ENCODE measurements at places on chromosomes 2 and 18. TPM values are rescaled to one million over a fixed set of nuclear protein-coding genes. Genes with fewer than 3 reads are reported as not detected.

DNA sequence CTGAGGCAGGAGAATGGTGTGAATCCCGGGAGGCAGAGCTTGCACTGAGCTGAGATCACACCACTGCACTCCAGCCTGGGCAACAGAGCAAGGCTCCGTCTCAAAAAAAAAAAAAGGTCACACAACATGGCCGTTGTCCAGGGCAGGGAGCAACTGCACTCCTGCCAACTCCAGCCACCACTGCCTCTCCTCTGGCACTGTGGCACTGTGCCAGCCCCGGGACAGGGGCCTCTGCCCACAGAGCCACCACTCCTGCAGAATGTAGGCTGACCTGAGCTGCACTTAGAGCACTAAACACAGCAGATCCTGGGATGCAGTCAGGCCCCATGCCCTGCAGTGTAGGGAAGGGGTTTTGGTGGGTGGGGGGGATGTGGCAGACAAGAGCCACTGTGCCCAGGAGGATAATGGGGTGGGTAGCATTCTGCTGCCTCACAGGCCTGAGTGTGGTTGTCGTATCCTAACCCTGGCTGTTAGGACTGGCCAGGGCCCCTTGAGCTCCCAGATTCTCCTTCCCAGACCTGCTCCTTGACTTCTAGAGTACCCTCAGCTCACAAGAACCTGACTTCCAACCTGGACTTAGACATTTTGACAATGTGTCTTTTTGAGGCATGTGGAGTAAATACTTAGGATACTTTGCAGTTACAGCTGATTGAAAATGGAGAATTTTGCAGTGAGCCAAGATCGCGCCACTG lies 69.4 kb upstream of the SH3RF3 start:
- H3K4me1 ChIP-seq: peaks cover 4% of the 10 kb centered on the region
- H3K27me3 ChIP-seq: no peaks in the 10 kb centered on the region
- no peak overlapping the region for H3K4me3 ChIP-seq
- no peak for DNase-seq

DNA sequence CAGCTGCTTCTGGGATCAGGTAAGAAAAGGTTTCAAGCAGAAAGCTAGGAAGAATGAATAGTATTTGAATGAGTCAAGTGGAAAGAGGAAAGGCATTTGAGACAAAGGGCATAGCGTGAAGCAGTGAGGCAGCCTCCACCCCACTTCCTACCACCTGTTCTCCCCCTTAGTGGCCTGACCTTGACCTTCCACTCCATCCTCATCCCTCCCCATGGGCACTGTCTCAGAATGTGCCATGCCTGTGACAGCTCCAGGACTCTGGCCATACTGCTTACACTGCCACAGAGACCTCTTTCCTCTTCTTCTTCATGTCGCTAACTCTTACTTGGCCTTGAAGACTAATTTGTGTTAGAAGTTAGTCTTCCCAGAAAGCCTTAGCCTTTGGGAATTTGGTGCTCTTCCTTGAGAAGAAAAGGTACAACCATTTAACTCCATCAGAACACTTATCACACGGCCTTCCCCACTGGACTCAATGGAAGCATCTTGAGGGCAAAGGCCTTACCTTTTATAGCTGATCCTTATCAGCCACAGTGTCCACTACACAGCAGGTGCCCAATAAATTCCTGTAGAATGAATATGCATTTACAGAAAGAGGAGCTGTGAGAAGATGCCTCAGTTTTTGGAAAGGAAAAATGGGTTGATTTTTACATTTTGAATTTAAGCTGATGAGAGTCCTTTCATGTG lies 15.2 kb upstream of the NOSTRIN start:
- DNase-seq: no peak
- no peak overlapping the region for H3K27ac ChIP-seq

DNA sequence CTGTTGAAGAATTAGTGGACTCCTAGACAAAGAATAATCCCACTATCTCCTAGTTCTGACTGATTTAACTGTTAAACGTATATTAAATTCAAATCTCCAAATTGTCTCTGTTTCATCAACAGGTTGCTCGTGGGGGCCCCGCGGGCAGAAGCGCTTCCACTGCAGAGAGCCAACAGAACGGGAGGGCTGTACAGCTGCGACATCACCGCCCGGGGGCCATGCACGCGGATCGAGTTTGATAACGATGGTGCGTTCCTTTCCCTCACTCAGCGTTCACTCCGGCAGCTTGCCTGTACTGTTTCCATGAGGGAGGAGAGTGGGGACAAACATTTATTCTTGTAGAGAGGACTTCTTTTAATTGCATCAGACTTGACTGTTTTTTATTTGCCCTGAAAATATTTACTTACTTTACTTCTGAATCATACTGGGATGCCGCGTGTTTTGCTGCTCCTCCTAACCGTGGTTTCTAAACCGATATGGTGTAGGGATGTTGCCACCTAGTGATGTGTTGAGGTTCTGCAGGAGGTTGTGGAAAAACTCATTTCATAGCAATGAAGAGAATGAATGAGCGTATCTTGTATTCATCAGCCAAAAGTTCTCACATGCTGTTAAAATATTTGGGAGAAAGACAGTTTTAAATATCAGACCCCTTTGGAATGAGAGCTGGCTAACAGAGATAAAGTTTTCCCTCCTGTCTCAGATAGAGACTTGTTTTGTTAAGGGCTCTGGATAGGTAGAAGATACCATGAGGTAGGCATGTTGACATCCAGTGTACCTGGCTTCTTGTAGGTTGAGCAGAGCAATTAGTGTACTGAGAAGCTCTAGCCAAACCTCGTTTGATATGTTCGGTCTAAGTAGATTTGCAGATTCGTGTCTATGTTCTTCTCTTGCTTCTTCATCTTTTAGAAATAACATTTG lies 38.3 kb downstream of the ITGA6 start:
- peak; percentile 50 for DNase-seq
- H3K27ac ChIP-seq: peak overlapping the region; percentile 73
- H3K4me1 ChIP-seq: peaks cover 54% of the 10 kb centered on the region
- H3K27me3 ChIP-seq: no peaks in the 10 kb centered on the region
- peaks cover 18% of the 10 kb centered on the region for H3K36me3 ChIP-seq

- H3K4me1 ChIP-seq: peaks cover 77% of the 10 kb centered on the region
- peak overlapping the region; percentile 90 for H3K4me3 ChIP-seq
- no peaks in the 10 kb centered on the region for H3K27me3 ChIP-seq
- no peak for DNase-seq
- H3K36me3 ChIP-seq: peaks cover 3% of the 10 kb centered on the region
These were observed 3.0 kb upstream of the STK17B start for GRCh38 chr2:196174404-196174803.

DNA sequence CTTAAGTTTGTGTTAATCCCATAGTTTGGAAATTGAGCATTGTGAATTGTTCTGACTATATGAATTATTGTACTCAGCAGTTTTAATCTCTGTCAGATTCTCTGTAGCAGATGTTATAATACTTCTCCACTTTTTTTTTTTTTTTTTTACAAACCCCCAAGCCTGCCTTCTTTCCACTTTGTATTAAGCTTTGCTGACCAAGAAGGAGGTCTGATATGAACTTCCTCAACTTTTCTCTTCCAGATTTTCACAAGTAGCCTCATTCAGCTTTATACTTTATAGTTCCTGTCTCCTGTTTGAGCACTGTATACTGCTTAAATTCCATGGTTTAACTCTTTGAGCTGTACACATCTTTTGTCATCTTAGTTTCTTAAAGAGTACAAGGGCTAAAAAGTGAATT lies 105.0 kb downstream of the HAUS1 start:
- H3K27ac ChIP-seq: no peak overlapping the region
- no peak for DNase-seq
- H3K36me3 ChIP-seq: no peaks in the 10 kb centered on the region

- no peak overlapping the region for H3K27ac ChIP-seq
- H3K36me3 ChIP-seq: no peaks in the 10 kb centered on the region
- no peak overlapping the region for H3K4me3 ChIP-seq
These were observed 44.5 kb upstream of the DAPL1 start for GRCh38 chr2:158750458-158751125.

GRCh38 chr2:84194949-84195644 lies 264.0 kb downstream of the SUCLG1 start:
- no peak for DNase-seq
- H3K4me3 ChIP-seq: no peak overlapping the region
- H3K36me3 ChIP-seq: no peaks in the 10 kb centered on the region
- H3K27me3 ChIP-seq: no peaks in the 10 kb centered on the region
- no peak overlapping the region for H3K27ac ChIP-seq
- no peaks in the 10 kb centered on the region for H3K4me1 ChIP-seq

DNA sequence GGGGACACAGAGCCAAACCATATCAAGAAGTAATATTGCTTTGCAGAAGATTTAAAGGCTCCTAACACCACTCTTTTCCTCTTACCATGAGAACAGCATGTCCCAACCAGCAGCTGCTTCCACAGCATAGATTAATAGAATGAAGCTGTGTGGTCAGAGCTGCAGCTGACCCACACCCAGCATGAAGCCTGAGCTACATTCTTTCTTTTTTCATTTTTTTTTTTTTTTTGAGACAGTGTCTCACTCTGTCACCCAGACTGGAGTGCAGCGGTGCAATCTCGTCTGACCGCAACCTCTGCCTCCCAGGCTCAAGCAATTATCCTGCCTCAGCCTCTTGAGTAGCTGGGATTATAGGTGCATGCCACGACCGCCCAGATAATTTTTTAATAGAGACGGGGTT lies 289.8 kb downstream of the RAD51AP2 start:
- H3K4me1 ChIP-seq: no peaks in the 10 kb centered on the region
- no peaks in the 10 kb centered on the region for H3K27me3 ChIP-seq
- DNase-seq: no peak
- no peak overlapping the region for H3K27ac ChIP-seq
- H3K4me3 ChIP-seq: no peak overlapping the region

GRCh38 chr18:23826850-23827620 lies 137.8 kb downstream of the LAMA3 start:
- H3K36me3 ChIP-seq: no peaks in the 10 kb centered on the region
- no peak overlapping the region for H3K4me3 ChIP-seq
- no peak for DNase-seq
- no peaks in the 10 kb centered on the region for H3K27me3 ChIP-seq
- H3K27ac ChIP-seq: no peak overlapping the region

DNA sequence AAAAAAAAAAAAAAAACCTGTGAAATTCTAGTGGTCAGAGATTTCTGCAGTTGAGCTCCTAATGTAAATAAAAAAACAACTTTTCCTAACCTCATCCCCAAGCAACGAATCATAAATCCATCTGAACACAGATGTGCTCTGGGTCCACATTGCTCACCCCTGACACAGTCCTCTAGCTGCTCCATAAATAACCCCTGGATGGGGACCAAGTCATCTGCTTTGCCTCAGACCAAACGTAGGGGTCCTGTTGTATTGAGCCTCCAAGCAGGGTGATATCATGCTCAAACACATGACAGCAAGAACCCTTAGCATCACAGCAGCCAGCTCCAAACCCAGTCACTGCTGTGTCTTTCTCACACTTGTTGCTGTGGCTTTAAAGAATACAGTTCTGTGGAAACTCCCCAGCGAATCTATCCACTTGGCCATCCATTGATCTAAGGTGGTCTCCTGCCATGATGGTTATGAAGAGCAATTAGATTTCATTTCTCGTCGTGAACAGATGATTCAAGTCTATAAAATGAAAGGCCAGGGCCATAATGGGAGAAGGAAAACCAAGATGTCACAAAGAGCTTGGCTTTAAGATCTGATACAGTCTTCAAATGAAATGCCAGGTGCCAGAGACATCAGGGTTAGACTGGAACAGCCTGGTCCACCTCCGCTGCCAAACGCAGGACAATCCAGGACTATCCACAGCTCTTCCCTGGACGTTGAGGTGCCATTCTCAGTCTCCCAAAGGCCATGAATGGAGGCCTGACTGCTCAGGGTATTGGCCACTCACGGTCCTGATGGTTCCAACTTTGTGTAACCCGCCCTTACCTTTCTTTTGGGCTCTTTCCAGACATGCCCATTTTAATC lies 39.0 kb downstream of the TBC1D8 start:
- H3K4me1 ChIP-seq: no peaks in the 10 kb centered on the region
- H3K27me3 ChIP-seq: no peaks in the 10 kb centered on the region
- no peak overlapping the region for H3K4me3 ChIP-seq

DNA sequence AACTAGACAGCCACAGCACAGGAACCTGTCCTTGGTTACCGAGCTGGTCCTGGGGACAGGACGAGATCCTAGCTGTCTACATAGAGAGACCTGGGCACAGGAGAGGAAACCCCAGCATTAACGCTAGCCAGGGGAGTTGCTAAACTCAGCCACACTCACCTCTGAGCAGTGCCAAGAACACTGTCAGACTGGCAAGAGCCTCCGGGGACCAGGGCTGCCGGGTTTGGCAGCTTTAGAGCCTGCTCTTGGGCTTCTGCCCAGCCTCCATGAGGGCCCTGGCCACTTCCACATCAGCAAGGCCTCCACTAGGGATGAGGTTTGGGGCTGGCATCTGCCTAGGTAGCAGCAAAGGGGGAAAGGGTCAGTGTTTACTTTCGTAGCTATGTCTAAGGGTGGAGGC lies 6.7 kb downstream of the TMBIM1 start:
- H3K27me3 ChIP-seq: no peaks in the 10 kb centered on the region
- H3K27ac ChIP-seq: peak overlapping the region; percentile 96
- no peak for DNase-seq
- peaks cover 20% of the 10 kb centered on the region for H3K36me3 ChIP-seq
- peaks cover 74% of the 10 kb centered on the region for H3K4me1 ChIP-seq

DNA sequence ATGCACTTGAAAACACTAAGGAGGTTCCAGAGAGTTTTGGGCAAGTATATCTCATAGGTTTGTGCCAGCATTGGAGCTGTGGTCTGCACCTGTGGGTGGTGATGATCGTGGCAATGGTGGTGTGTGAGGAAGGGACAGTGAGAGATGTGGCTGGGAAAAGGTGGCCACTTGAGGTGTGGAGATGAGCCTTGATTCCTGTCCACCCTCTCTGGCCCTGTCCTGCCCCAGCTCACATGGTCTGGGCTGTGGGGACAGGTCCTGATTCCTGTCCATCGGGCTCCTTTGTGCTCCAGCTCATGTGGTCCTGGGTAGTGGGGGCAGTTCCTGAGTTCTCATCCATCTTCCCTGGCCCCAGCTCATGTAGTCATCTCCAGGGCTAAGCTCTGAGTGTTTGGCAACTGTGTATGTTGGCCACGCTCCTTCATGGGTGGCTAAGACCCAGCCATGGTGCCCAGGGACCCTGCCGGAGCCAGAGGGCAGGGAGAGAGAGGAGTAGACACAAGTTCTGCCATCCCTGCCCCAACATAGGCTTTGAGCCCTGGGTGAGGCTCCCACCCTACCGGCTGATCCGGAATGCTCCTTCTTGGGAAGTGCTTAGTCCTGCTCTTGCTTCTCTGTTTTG lies 294.4 kb upstream of the HDAC4 start:
- H3K4me3 ChIP-seq: no peak overlapping the region
- DNase-seq: no peak
- no peaks in the 10 kb centered on the region for H3K4me1 ChIP-seq
- no peak overlapping the region for H3K27ac ChIP-seq
- no peaks in the 10 kb centered on the region for H3K36me3 ChIP-seq
- H3K27me3 ChIP-seq: no peaks in the 10 kb centered on the region

- DNase-seq: no peak
- no peaks in the 10 kb centered on the region for H3K27me3 ChIP-seq
- no peak overlapping the region for H3K4me3 ChIP-seq
- H3K27ac ChIP-seq: no peak overlapping the region
- H3K36me3 ChIP-seq: peaks cover 2% of the 10 kb centered on the region
These were observed 51.4 kb downstream of the ITGAV start for GRCh38 chr2:186641132-186641806.

GRCh38 chr2:23297112-23297511 lies 87.9 kb upstream of the KLHL29 start:
- H3K4me3 ChIP-seq: no peak overlapping the region
- H3K36me3 ChIP-seq: no peaks in the 10 kb centered on the region
- no peaks in the 10 kb centered on the region for H3K4me1 ChIP-seq
- no peak for DNase-seq
- no peak overlapping the region for H3K27ac ChIP-seq
- H3K27me3 ChIP-seq: no peaks in the 10 kb centered on the region

GRCh38 chr18:75752740-75753263 lies 325.3 kb upstream of the SMIM21 start:
- no peak overlapping the region for H3K27ac ChIP-seq
- H3K4me3 ChIP-seq: no peak overlapping the region
- H3K36me3 ChIP-seq: no peaks in the 10 kb centered on the region

Gene SFTPB
- not detected for total RNA-seq

Gene PPP4R3B
- total RNA-seq: 81.5 TPM

Gene GCKR
- not detected for total RNA-seq

Gene NGEF
- not detected for total RNA-seq

Gene NAGK
- 89.0 TPM for total RNA-seq

All from CD4-positive, CD25-positive, alpha-beta regulatory T cell (primary cell).